ENCODE measurements at places on chromosomes 5 and 9.

GRCh38 chr5:53006911-53007890 is 18.0 kb downstream of the ITGA2 start:
- DNase-seq: no peak

DNA sequence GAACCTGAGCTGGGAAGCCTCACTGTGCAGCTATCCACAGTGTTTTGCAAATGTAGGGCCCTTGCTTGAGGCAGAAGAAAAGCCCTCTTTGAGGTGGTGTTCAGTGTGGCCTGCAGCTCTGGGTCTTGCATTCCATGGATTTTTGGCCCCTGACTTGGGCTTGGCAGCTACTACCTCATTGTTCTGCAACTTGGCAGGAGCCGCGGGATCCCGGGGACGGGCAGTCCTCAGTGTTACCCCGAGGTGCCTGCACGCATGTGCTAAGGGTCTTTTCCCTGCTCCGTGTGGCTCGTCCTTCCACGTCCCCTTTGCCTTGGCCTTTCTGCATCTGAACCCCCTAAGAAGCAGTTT is 39.8 kb downstream of the NEK6 start:
- no peak for DNase-seq

GRCh38 chr5:102583276-102584124 is 84.7 kb upstream of the SLCO6A1 start:
- no peak for DNase-seq

GRCh38 chr5:161023551-161023950 is 171.5 kb upstream of the ATP10B start:
- DNase-seq: no peak

- DNase-seq: no peak
Measured at GRCh38 chr5:174529925-174530681, 194.3 kb upstream of the MSX2 start.

GRCh38 chr5:116626272-116626723 is 51.7 kb upstream of the SEMA6A start:
- no peak for DNase-seq

- DNase-seq: no peak
Measured at GRCh38 chr5:171528865-171529614, 109.6 kb downstream of the FGF18 start.

- no peak for DNase-seq
Measured at GRCh38 chr5:37490931-37491330, 111.8 kb downstream of the WDR70 start.

DNA sequence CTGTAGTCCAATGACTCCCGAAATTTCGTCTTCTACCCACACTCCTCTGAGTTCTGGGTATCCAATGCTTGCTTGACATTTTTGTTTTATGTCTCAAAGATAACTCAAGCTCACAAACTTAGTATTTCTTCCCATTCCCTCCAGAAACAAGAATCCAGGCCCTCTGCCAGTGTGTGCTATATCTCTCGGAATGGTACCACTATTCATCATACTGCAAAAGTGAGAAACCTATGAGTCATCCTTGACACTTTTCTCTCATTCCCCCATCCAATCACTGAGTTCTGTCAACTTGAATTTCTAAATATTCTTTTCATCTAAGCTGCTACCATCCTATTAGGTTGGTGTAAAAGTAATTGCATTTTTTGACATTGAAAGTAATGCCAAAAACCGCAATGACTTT is 9.8 kb downstream of the SLC12A2 start:
- DNase-seq: no peak

GRCh38 chr9:91775011-91775707 is 174.9 kb downstream of the ROR2 start:
- peak; percentile 26 for DNase-seq
